AG08395 (cell line): ENCODE measurements at places on chromosomes 3 and 15.

GRCh38 chr3:61936344-61936937, 375.1 kb downstream of the PTPRG start:
- peak; percentile 31 for DNase-seq

DNA sequence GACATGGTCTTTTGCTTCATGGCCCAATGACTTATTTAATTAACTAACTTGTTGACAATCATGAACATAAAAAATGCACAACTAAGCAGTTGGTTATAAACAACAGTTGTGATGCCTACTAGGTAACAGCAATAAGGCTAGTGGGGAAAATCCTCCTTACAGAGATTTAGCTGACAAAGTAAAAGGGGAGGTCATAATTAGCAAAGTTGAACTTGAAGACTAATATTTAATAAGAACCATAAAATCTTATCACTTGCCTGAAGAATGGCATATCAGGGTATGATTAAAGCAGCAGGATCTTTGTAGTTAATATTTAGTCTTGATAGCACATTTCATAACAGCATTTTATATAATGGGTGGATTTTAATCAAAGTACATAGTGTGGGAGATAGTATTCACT, 84.2 kb downstream of the MME start:
- no peak for DNase-seq

GRCh38 chr3:138443091-138443490, 8.7 kb downstream of the ESYT3 start:
- DNase-seq: no peak

DNA sequence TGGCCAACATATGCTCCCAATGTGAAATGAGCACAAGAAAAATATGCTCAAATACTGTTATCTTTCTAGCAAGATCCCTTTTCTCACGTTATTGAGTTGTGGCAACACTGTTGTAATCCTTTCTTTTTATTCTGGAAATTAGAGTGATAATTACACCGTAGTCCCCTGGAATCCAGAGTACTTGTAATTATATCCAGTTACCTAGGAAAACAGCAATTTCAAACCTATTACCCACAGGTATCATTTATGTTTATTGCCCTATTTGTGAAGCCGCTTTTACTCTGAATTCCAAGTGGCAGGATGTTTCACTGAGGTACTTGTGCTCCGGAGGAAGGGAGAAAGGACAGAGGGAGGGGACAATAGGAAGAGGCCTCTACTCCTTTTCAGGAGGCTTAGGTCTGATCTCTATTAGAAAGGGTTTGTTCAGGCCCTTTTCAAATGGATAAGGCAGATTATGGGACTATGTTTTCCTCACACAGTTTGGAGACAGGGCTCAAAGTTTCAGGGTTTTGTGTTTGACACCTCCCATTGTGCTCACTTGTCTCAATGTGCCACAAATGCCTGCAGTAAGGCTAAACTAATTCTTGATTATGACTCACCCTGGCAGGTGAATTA, 646.6 kb downstream of the TUSC7 start:
- DNase-seq: no peak

DNA sequence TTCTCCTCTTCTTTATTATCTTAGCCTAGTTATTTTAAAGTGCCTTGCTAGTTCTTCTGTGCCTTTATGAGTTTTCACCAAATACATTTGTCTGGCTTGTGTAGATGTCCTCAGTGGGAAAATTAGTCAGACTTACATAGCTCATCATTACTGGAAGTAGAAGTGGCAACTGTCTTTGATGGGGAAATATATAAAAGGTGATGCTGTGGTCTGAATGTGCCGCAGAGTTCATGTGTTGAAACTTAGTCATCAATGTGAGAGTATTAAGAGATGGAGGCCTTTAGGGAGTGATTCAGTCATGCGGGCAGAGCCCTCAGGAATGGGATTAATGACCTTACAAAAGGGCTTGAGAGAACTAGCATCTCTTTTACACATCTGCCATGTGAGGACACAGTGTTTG, 6.4 kb upstream of the ERICH6 start:
- no peak for DNase-seq

DNA sequence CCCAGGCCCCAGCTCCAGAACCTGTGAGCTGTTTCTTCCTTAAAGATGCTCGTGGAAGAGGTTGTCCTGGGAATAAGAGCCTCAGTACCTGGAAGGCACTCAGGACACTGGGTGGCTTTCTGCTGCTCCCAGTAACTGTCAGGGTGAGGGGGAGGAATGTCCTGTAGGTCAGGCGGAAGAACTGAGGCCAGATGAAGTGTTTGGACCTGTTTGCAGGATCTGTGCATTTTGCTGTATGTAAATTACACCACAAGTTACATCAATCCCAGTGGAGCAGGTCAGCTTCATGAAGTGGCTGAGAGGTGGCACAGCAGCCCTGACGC, 27.1 kb downstream of the HDAC11 start:
- no peak for DNase-seq

DNA sequence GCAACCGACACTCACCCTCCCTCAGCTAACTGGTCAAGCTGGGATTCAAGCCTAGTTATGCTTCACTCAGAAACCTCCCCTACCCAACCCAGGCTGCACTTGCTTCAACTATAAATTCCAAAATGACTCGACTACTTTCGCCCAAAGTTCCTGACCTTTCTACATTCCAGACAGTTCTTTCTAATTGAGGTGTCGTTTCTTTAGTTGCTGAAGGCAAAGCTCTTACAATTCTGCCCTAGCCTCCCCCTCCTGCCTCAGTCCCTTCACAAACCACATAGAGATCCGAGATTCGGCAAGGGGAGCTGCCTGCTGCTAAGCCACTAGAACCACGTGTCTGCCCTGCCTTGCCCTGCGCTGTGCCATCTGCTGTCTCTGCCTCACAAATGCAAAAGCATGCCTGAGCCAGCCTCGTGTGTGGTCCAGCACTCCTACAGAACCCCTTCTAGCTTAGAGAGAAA, 74.7 kb upstream of the SH3GL3 start:
- peak; percentile 36 for DNase-seq

GRCh38 chr3:71564361-71564760, 19.2 kb downstream of the FOXP1 start:
- DNase-seq: no peak

DNA sequence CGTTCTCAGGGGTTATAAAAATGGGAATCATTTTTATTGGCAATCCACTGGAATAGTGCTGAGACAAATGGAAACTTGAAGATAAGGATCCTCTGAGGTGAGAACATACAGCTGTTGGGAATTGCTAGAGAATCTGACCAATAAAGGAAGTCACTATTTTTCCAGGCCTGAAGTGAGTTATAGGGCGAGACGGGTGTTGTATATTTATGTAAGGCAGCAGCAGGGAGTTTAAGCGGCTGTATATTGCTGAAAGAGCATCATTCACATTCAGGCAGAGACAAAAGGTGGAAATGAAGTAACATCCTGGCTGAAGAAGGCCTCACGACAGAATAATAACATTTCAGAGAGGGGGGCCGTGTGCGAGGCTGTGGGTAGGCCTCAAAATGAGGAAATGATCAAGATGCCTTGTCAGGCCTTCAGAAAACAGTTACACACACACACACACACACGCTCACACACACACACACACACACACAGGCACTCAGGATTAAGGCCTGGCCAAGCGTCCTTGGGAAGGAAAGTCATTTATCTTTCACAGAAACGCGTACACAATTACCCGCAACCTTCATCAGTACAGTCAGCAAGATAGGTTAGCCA, 964.9 kb upstream of the NR2F2 start:
- no peak for DNase-seq

DNA sequence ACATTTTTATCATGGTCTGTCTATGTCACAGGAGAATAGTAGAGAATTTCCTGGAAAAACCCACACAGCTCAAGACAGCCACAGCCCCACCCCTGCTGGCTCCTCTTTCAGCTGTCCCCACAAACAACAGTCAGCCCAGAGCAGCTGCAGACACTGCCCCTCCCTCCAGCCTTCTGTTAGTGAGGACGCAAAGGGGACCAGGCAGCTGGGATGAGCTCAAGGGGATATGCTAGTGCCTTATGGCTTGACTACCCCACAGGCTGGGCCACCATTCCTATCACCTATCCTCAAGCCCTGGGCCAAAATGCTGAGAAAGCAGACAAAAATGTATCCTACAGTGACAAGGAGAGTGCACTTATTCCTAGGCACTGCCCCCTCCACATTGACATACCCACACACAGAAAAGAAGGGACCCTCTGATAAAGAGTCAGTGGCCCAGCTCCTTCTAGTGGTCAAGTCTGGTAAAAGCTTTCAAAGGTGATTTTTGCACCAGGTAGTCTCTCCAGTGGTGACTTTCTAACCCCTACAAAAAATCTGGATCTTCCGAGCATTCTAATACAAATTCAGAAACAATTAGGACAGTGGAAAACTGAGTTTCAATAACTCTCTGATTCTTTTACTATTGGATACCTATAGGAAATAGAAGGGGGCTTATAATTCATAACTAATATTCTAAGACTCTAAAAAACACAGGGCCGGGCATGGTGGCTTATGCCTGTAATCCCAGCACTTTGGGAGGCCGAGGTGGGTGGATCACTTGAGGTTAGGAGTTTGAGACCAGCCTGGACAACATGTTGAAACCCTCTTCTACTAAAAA, 3.0 kb upstream of the MAP1A start:
- no peak for DNase-seq

DNA sequence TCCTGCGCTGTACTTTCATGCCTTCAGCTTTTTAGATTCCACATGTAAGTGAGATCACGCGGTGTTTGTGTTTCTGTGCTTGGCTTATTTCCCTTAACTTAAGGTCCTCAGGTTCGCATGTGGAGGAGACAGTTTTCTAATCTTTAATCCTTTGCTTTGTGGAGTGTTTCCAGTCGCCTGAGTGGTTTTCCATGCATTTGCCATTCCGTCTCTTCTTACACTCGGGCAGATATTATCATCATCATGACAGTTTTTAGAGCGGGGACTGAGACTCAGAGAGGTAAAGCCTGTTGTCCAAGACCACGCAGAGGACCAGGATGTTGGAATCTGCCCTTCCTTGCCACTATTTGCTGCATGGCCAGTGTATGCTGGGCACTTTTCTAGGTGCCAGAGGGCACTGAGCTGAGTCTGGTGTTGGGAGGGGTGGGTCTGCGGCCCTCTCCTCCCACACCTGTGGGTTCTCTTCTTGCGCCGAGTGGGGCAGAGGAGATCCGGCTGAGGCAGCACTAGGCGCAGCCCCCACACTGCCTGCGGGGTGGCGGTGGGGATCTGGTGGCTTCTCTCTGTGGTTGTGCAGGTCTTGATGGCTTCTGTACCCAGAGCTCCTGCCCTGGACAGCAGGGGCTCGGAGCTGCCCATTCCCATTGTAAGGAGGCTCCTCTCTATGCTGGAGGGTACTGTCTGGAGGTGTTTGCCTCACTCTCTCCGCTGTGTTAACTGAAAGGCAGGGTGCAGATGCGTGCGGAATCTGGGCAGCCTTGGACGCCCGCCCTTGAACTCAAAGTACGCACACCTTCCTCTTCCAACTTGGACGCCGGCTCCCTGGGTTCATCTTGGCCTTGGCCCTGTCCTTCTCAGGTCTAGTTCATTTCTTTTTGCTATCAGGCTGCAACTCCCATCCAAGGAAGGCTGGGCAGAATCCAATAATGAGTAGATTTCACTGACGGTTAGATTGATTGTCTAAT, 156.0 kb upstream of the RGMA start:
- DNase-seq: no peak

DNA sequence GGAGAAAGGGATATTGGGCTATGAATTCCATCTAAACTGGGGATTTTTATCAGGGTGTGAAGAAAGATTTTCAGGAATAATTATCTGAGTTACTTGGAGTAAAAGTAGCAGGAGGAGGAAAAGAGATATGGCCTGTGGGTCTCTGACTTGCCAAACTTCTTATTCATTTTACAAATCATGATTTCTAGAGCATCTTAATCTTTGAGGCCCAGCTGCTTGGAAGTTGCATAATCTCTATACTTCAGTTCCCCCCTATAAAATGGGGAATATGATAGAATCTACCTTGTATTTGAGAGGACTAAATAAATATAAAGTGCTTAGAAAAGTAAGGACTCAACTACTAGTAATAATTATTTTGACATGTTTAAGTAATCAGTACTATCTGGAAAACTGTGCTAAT, 11.0 kb upstream of the GABPB1 start:
- no peak for DNase-seq

DNA sequence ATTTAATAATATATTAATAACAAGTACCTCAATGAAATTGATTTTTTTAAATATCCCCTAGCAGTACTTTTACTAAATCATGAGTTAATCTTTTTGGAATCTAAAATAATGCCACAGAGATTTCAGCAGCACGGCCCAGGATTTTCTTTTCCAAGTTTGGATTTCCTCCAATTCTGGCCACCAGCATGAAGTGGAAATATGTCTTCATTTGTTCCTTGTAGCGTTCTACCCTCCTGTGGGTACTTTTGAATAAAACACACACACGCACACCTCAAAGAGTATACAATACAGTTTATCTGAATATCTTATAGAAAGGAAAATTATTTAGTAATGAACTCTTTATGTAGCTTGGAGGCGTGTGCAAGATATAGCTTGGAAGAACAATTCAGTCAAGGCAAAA, 125.1 kb upstream of the STT3B start:
- peak; percentile 8 for DNase-seq

GRCh38 chr15:39406485-39406884, 174.4 kb upstream of the THBS1 start:
- no peak for DNase-seq

DNA sequence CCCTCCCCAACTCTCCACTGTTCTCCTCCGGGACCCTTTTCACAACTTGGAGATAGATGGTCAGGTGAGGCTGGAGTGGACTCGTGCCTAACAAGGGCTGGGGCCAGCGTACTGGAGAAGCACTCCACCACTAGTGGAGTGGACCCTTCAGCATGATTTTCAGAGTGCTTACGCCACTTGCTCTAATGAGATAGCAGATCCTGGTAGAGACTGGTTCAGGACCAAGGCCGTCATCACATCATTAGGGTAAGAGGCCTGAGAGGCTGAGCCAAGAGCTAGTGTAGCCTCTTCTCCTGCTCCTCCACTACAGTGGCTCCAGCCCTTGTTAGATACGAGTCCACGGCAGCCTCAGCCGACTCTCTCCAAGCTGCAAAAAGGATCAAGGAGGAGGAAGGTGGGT, 66.9 kb upstream of the NTRK3 start:
- DNase-seq: no peak

DNA sequence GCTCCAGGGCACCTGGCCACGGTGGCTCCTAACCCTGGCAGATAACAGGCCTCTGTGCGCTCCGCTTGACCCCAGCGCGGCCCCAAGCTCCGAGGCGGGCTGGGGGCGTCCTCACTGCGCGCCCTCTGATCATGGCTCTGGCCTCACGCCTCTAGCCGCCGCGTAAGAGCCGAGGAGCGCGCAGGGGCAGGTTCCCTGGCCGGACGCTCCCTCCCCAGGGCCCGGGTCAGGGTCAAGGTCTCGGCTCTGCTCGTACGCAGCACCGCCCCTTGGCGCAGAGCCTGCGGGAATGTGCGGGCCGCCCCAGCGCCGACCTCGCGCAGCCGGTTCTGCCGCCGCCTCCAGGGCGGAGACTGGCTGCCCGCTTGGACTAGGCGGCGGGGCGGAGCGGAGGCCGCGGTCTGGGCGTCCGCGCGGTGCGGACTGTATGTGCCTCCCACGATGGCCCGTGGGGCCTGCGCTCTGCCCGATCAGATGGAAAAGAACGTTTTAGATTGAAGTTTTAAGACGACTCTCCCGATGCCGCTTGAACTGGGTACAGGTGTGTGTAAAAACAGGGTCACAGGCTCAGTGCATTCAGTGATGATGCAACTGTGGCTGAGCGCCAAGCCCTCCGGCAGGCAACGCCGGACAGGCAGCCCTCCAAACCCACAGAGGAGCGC, 40.8 kb downstream of the CHST14 start:
- peak; percentile 79 for DNase-seq
